ENCODE measurements at places on chromosomes 7 and 10. TPM values are rescaled to one million over a fixed set of nuclear protein-coding genes. Genes with fewer than 3 reads are reported as not detected.

NUTM2B gene
- not detected for total RNA-seq

SLC18A2 gene
- 0.72 TPM for total RNA-seq

DNA sequence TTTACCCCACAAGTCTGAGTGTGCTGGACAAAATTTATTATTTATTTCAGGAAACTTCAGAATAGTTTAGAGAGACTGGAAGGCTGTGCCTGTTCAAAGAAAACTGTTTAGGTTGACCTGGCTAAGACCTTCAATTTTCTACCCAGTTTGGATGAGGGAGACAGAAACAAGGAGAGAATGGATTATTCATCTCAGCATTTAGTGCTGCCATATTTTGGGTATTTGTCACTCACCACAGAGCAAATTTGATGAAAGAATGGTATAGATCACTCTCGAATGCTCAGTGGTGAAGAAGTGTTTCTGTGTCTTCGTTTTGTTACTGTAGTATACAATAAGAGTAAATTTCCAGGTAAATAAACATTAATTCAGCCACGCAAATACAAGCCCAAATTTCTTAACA, 71.8 kb downstream of the SEMA3C start:
- no peak for DNase-seq

GRCh38 chr7:158431941-158432347, 155.7 kb downstream of the PTPRN2 start:
- DNase-seq: peak; percentile 7
